ENCODE measurements at places on chromosomes 11 and 22.
A peak's percentile ranks its signal among the peaks of the same experiment; 100 is the strongest.

- no peak for DNase-seq
Observed at GRCh38 chr22:47063071-47063509, 300.6 kb downstream of the TBC1D22A start.

- no peak for DNase-seq
Observed at GRCh38 chr11:126776119-126776518, 224.5 kb downstream of the KIRREL3 start.

GRCh38 chr22:37556710-37557109 is 3.6 kb upstream of the CDC42EP1 start:
- no peak for DNase-seq

GRCh38 chr11:73402834-73403185 is 26.6 kb downstream of the RELT start:
- no peak for DNase-seq

GRCh38 chr22:47556473-47556872 is 794.0 kb downstream of the TBC1D22A start:
- DNase-seq = no peak

GRCh38 chr22:49720279-49720959 is 107.3 kb downstream of the BRD1 start:
- no peak for DNase-seq

GRCh38 chr11:48006301-48006992 is 26.1 kb downstream of the PTPRJ start:
- no peak for DNase-seq

- DNase-seq = no peak
Observed at GRCh38 chr11:66901964-66902390, 45.1 kb downstream of the LRFN4 start.

DNA sequence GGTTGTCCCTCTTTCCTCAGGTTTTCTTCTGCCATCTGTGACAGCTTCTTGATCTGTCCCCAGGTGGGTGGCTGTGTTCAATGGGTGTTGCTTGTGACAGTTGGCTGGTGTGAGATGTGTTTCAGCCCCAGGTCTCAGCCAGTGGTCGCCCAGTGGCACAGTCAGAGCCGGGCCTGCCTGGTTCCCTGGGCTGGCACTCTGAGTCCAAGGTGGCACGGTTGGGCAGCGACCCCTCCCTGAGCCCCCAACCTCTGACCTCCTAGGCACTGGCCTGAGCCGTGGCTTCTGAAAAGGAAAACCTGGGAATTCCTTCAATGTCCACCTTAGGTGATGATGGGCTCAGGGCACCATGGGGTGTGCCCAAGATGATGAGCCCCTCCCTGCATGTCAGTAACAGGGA is 14.0 kb upstream of the PRODH start:
- DNase-seq = no peak

- DNase-seq = no peak
Observed at GRCh38 chr22:22857607-22858558, 29.7 kb upstream of the IGLL5 start.

DNA sequence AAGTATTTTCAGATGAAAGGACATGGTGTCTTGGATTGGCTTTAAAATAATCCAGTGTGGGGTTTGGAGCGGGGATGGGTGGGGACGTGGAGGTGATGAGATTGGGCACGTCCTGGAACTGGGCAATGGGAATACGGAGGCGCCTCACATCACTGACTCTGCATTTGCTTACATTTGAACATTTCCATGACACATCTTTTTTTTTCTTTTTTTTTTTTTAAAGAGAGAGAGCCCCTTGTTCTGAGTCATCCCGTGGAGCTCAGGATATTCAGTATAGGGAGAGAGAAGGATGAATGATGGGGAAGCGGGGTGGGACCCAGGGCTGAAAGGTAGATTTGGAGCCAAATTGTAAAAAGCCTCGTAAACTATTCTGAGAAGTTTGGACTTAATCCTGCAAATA is 142.7 kb downstream of the FBXO7 start:
- DNase-seq = no peak

GRCh38 chr22:31082606-31083376 is 1.7 kb downstream of the SMTN start:
- peak; percentile 10 for DNase-seq

DNA sequence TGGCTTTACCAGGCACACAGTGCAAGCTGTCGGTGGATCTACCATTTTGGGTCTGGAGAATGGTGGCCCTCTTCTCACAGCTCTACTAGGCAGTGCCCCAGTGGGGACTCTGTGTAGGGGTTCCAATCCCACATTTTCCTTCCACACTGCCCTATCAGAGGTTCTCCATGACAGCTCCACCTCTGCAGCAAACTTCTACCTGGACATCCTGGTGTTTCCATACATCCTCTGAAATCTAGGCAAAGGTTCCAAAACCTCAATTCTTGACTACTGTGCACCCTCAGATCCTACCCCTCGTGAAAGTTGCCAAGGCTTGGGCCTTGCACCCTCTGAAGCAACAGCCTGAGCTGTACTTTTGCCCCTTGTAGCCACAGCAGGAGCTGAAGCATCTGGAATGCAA is 108.1 kb downstream of the SOX6 start:
- no peak for DNase-seq

Measured in NCI-H2081 (cell line).